HFFc6 (cell line): ENCODE measurements at places on chromosomes 2 and 18.

DNA sequence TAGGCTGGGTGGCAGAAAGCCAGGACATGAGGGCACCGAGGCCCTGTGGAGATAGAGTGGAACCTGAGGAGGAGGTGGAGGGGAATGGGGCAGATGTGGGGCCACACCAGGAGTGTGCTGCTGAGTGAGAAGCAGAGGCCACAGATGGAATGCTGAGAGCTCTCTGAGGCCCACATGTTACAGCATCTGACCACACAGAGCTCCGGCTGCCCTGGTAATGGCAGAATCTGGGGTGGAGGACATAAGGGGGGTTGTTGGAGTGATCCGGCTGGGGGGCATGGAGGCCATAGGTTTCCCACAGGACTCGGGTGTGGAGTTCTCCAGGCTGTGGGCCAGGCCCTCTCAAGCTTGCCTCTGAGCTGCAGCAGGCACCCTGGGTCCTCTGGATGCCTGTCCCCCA, 3.8 kb downstream of the MZT2B start:
- DNase-seq: no peak

DNA sequence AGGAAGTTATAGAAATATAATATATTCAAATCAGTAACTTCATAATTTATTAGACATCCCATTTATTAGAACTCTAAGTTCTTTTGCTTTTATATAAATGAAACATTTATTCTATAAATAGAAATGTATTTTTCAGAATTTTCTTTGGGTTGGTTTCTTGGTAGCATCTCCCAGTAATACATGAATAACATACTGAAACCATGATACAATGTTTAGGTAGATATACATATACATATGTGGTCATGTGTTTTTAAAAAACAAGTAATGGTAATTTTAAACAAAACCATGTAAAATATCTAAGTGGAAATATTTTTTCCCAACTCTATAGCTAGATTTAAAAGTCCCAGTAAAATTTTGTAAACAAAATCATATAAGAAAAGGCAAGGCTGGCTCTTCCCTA, 36.9 kb downstream of the WIPF1 start:
- DNase-seq: no peak

DNA sequence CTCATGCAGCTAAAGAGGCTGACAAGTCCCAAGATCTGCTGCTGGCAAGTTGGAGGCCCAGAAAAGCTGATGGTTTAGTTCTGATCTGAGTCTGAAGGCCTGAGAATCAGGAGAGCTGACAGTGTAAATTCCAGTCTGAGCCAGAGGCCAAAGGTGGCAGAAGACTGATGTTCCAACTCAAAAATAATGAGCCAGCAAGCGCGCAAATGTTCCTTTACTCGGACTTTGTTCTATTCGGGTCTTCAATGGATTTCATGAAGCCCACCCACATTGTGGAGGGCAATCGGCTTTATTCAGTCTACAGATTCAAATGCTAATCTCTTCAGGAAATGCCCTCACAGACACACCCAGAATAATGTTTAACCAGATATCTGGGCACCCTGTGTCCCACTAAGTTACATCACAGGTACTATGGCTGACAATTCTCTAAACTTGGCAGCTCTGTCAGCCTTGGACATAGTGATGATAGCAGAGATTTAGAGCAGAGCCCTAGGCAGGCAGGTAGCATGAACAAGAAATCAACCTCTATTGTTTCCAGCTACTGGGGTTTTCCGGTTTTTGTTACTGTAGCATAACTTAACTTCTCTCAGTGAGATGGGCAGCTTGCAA, 318.5 kb downstream of the HRH4 start:
- DNase-seq: no peak

DNA sequence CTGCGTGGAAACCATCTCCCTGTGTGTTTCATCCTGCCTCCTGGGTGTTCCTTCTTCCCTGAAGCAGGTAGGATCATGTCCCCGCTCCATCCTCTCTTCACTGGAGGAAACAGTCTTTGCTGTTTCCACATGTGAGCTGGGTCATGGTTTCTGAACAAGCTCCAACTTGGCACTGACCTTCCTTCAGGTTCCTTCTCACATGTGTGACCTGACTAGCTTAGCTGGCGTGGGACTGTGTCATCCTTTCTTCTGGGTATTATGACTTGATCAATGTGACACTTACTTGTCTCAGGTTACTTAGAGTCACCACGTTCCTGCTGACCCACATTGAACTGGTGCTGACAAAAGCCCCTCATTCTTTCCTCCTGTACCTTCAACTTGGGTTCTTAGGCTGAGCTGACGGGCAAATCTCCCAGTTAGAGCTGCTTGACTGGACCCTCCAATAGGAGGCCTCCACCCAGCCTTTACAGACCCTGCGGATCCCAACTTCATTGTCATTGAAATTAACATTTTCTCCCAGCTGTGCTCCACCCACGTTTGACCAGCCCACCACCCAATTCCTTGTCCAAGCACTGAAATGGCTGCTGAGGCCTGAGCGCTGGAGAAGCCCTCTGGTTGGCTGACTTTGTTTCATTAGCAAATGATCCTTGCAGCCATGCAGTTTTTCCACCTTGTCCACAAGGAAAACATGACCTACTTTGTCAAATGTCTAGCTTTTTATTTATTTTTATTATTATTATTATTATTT, 128.1 kb downstream of the DDX1 start:
- DNase-seq: no peak

DNA sequence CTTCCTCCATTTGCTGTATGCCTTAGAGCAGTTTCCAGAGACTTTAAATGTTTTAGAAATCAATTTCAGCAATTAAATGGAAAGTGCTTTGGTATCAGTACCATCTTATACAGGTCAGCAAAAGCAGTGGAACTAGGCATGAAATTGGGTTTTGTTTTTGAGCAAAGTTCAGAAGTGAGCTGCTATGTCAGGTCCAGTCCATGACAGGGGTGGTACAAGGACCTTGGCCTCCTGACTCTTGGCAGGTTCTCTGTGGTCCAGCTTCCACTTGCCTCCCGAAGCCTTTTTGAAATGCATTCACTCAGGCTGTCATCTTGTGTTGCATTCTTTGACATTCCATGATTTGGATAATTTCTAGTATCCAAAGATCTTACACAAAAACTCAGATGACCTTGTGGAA, 159.3 kb downstream of the ACOXL start:
- DNase-seq: no peak

DNA sequence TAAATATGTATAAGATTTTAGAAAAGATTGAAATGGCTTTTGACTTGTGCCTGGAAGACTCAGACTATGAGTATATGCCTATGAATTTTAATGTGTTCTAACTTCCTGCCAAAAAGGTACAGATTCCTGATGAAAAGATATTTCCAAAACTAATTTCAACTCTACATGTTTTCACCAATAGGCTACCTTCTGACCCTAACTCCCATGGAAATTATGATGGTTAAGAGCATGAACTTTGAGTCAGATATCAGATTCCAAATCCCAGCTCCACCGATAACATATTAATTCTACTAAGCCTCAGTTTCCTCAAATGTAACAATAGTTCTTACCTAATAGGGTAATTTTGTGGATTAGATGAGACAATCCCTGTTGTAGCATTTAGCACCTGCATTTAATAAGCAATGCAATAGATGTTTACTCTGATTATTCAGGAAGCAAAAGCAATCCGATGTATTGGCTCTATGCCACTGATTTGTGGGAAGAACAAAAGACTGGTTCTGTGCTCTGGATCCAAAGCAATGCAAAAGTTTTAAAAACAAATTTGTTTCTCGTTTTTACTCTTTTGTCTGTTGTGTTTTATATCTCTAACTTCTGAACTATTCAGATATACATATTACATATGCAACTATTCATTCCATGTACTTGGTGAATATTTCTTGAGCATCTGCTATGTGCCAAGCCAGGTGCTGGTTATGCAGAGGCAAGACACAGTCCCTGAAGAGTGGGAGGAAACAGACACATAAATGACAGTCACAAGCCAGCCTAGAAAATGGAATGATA, 115.4 kb downstream of the GATA6 start:
- no peak for DNase-seq

GRCh38 chr18:22173221-22173927, 4.0 kb downstream of the GATA6 start:
- DNase-seq: no peak

DNA sequence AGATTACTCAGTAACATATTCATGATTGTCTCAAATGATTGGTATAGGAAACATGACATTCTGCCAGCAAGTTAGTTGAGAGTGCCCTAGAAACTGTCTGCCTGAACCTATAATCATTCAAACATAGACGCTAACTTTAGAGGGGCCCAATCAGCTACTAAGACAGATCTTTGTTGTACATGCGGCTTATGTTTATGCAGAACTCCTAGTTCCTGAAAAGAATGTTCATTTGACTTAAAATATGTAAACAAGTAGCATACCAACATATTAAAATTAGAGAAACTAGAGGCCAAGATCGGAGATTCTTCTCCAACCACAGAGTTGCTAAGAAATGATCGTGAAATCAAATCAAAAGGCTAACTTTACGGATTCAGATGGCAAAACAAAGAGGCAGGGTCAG, 4.2 kb upstream of the METAP1D start:
- no peak for DNase-seq
